ENCODE measurements at places on chromosomes 4 and X. TPM values are rescaled to one million over a fixed set of nuclear protein-coding genes. Genes with fewer than 3 reads are reported as not detected.

Gene CXCL8
- 12.3 TPM for total RNA-seq

Gene CNKSR2
- total RNA-seq = not detected

Gene VEGFD
- not detected for total RNA-seq

Gene EDNRA
- 0.16 TPM for total RNA-seq

Gene AREG
- total RNA-seq = not detected

Gene LRCH2
- 0.46 TPM for total RNA-seq

Gene RAB33A
- total RNA-seq = not detected

DNA sequence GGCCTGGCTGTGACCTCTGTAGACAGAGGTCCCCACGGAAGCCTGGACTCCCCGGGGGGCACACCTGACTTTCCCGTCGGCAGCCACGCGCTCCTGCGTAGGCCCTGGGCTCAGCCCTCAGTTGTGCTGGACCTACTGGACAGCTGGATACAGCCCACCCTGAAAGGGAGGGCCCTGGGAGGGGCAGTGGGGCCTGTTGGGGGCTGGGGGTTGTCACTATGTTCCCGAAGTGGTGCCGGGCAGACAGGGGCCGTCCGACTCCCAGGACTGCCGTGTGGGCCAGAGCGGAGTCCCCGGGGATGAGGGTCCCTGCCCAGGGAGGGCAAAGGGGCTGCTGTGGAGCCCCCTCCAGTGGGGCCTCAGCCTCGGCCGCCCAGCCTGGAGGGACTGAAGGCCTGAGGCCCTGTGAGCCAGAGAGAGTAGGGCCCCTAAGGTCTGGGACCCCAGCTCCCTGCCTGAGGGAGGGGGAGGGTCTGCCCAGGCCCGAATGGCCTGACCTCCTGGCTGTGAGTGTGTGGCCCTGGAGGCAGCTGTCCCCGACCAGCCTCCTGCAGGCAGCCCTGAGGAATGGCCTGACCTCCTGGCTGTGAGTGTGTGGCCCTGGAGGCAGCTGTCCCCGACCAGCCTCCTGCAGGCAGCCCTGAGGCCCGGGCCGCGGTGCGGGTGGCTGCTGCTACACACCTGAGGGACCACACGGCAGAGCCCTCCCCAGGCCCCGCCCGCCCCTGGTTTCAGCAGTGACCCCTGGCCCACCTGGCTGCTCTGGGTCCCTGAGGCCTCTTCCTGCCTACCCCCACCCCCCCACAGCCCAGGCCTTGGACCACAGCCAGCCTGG is 25.8 kb downstream of the FGFRL1 start:
- no peak for DNase-seq

DNA sequence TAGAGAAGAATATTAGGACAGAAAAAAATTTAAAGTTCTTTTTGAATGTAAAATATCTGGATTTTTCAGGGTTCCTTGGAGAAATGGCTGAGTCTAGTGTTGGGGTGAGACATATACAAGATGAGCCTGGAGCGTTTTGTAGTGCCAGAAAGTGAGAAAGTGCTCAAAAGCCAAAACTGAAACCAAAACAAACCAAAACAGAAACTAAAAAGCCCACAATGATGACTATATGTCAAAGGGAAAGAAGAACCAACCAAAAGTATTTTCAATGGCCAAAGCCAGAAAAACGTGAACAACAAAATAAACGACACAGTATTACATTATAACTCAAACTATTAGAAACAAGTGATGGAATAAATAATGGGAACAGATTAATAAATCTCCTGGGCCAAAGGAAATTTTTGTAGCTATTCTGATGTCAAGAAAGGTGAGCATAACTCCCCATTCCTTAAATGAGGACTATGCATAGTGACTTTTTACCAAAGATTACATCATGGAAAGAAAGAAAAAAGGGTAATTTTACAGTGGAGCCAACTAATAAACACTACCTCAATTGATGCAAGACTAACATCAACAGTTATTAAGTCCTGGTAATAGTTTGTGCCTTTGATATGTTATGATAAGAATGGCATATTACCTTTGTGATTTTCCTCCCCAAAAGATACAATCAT is 1137.6 kb downstream of the C4orf33 start:
- DNase-seq = no peak

DNA sequence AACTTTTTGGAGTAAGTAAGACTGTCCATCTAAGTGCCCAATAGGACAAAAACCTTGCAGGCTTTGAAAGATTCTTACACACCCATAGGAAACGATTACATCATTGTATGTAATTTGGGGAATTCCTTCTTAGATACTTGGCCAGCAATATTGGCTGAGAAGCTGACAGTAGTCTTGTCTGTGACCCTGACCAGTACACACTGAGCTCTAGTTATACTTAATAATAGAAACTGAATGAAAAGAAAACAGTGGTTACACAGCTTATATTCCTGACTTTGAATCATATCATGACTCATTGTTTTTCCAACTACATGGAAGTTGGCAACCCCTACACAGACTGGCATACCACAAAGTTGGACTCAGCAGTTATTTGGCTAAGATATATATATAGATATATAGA is 7.1 kb upstream of the TLR2 start:
- DNase-seq = peak; percentile 39

DNA sequence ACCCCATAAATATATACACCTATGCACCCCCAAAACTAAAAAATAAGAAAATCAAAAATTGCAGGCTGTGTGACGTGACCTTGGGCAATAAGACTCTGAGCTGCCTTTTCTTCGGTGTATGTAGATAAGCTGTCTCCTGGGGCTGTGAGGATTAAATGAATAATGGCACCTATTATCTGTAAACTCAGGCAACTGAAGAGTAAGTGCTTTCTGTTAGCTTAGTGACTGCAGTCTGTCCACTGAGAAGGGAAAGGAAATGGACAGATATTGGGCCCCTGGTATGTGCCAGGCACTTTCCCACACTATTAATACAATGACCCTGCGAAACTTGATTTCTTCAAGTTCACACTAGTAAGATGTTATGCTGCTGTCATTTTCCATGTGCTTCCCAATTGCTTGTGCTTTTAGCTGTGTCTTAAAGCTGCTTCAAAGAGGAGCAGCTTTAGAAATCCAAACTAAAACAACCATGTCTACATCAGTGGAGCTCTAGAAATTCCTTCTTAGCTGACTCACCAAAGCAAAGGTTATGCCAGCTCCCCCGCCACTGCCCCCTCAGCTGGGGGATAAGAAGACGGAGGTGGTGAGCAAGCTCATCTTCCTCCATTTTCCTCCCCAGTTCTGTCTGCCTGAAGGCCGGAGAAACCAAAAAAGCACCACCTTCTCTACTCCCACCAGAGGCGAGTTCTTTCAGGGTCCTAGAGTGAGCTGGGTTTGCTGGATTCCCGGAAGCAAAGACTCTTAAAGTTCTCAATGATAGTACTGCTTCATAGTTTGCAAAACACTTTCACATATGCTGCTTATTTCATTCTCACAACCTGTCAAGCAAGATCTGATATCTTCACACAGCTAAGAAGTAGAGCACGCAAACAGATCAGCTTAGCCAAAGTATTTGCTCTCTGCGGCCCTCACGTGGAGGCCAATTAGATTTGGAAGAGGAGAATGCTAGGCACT is 8.8 kb upstream of the DGAT2L6 start:
- DNase-seq = peak; percentile 62

DNA sequence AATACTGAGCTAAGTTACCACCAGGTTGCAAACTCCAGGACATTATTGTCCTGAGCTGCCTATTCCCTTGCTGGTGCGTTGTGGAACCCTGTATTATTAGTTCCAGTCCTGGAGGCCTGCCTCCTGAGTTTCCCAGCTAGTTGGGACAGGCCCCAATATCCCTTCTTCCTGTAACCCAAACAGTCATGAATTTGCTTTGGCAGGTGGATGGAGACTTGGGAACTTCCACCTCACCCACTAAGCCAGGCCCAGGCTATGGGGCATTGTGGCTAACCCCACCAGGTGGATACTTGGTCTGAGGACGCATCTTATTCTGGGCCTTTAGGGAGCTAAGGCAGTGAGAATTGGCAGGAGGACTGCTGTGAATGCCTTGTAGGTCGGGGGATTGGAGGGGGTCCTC is 5.0 kb downstream of the RBM3 start:
- DNase-seq = no peak

- no peak for DNase-seq
These were observed 23.9 kb downstream of the MANBA start for GRCh38 chr4:102736636-102737549.

DNA sequence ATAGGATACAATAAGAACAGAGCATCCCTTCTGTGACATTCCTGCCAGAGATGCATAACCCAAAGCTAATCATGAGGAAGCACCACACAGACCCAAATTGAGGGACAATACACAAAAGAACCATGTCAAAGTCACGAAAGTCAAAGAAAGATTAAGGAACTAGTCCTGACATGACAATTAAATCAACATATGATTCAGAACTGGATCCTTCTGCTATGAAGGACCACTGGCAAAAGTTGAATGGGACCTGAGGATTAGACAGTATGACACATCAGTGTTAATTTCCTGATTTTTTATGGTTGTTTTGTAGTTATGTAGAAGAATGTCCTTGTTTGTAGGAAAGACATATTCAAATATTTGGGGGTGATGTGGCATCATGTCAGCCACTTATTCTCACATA is 13.9 kb downstream of the ACOT9 start:
- no peak for DNase-seq

- DNase-seq = no peak
These were observed 124.4 kb downstream of the VEGFC start for GRCh38 chr4:176668324-176668723.
